ENCODE measurements at places on chromosomes 16 and 17. TPM values are rescaled to one million over a fixed set of nuclear protein-coding genes. Genes with fewer than 3 reads are reported as not detected.

ATAD5 gene
- total RNA-seq: 5.1 TPM

CES5A gene
- not detected for total RNA-seq

FAM83G gene
- 2.9 TPM for total RNA-seq

CARD14 gene
- not detected for total RNA-seq

HIGD1B gene
- total RNA-seq: not detected

KDM6B gene
- total RNA-seq: 0.20 TPM

LHX1 gene
- total RNA-seq: 1.6 TPM

EVPLL gene
- not detected for total RNA-seq

DNAI2 gene
- total RNA-seq: not detected

PYY gene
- not detected for total RNA-seq

ZFPM1 gene
- total RNA-seq: 0.88 TPM

KRTAP1-1 gene
- total RNA-seq: not detected

CD300H gene
- total RNA-seq: not detected

ORAI3 gene
- total RNA-seq: 41.6 TPM

SOX8 gene
- total RNA-seq: not detected

COASY gene
- total RNA-seq: 17.8 TPM

MILR1 gene
- total RNA-seq: 21.6 TPM

SPN gene
- not detected for total RNA-seq

TSNAXIP1 gene
- total RNA-seq: not detected

IGSF6 gene
- total RNA-seq: not detected

TEKT5 gene
- total RNA-seq: not detected

MMP15 gene
- total RNA-seq: 2.6 TPM

PLK1 gene
- 86.3 TPM for total RNA-seq

AIPL1 gene
- not detected for total RNA-seq

NOG gene
- 0.12 TPM for total RNA-seq

PITPNC1 gene
- 16.9 TPM for total RNA-seq

NPIPB8 gene
- not detected for total RNA-seq

CACNA1H gene
- total RNA-seq: not detected

STX1B gene
- 0.60 TPM for total RNA-seq

ATPAF2 gene
- 14.0 TPM for total RNA-seq

KRTAP3-1 gene
- not detected for total RNA-seq

POLG2 gene
- 7.7 TPM for total RNA-seq

ZNF205 gene
- total RNA-seq: 9.3 TPM

NHLRC4 gene
- 0.24 TPM for total RNA-seq

SCARF1 gene
- 0.20 TPM for total RNA-seq

Data from RPMI7951 (cell line).